ENCODE measurements at places on chromosomes 3 and 15. TPM values are rescaled to one million over a fixed set of nuclear protein-coding genes. Genes with fewer than 3 reads are reported as not detected.

The PARP14 gene
- 46.0 TPM for total RNA-seq

The CHL1 gene
- not detected for total RNA-seq

The SLC38A3 gene
- total RNA-seq: 6.0 TPM

The GOLGA8F gene
- total RNA-seq: not detected

The GP9 gene
- total RNA-seq: not detected

The PDZRN3 gene
- total RNA-seq: not detected

The LSM3 gene
- total RNA-seq: 11.9 TPM

GRCh38 chr3:184741259-184741556 is 29.3 kb upstream of the MAGEF1 start:
- H3K4me1 ChIP-seq: no peaks in the 10 kb centered on the region
- H3K4me3 ChIP-seq: no peak overlapping the region
- DNase-seq: no peak
- no peak overlapping the region for H3K27ac ChIP-seq

DNA sequence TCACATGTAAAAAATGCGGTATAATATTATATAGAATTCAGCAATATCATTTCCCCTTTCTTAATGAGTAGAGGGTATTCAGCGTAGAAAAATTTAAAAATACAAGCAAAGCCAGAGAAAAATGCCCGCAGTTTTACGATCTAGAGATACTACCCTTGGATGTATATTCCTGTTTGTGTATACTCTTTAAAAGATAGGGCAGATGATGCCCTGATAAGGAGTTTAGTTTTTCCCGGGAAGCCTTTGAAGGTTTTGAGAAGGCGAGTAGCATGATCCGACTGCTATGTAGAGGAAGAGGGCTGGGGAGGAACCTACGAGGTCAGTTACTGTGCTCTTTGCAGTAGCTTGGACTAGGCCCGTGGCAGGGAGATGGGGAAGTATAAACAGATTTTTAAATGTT is 1.2 kb downstream of the YEATS2 start:
- H3K4me3 ChIP-seq: peak overlapping the region; percentile 78
- H3K27me3 ChIP-seq: no peaks in the 10 kb centered on the region
- peak overlapping the region; percentile 81 for H3K27ac ChIP-seq
- H3K36me3 ChIP-seq: peaks cover 3% of the 10 kb centered on the region
- no peak for DNase-seq

DNA sequence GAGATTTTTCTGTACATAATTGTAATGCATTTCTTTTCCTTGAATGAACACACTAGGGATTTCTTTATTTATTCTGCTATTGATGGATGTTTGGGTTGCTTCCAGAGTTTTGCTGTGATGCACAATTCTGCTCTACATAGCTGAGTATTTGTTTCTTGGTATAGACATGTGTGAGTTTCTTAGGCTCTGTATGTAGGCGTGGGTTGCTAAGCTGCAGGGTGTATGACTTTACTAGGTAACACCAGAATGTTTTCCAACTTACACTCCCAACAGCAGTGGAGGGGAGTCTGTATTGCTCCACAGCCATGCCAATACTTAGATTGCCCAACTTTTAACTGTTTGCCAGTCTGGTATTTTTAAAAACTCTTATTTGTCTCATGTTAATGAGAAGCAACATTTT is 155.5 kb upstream of the TNIK start:
- H3K36me3 ChIP-seq: no peaks in the 10 kb centered on the region
- H3K27ac ChIP-seq: no peak overlapping the region
- DNase-seq: no peak
- H3K4me1 ChIP-seq: peaks cover under 1% of the 10 kb centered on the region

DNA sequence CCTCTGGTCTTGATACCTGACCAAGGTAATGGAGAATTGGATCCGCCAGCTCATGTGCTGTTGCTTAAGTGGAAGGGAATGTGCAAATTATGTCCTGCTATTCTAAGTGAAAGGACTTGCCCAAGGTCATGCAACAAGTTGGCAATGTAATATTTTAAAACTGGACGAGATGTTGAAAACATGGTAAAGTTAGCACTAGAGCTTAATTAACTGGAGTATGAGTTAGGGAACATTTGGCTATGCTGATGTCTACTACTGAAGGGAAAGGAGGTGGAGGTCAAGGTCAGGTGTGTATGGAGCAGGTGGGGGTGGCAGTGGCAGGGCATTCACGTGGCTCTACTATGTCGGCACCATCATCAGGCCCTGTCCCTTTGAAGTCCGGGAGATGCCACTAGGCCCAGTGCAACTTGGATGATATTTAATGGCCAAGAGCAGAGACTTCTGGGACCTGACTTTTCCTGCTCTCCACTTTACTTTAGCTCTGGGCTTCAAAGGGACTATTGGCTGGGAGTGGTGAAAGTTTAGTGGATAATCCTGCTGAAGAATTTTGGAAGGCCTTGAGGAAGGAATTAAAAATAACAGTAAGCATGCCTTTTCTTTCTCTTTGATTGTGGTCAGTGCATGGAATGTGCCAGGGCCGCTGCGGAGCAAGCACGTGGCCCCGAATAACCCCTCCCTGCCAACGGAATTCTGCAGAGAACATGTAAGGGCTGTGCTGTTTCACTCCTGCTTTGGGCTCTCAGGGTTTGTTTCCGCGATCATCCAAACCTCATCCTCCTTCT is 14.9 kb downstream of the SMAD3 start:
- peak overlapping the region; percentile 100 for H3K27ac ChIP-seq
- DNase-seq: no peak

GRCh38 chr15:89502867-89503595 is 6.6 kb upstream of the RHCG start:
- no peak overlapping the region for H3K27ac ChIP-seq
- H3K4me1 ChIP-seq: peaks cover 13% of the 10 kb centered on the region
- no peaks in the 10 kb centered on the region for H3K27me3 ChIP-seq
- H3K4me3 ChIP-seq: no peak overlapping the region

- no peak overlapping the region for H3K4me3 ChIP-seq
- no peaks in the 10 kb centered on the region for H3K36me3 ChIP-seq
- H3K27me3 ChIP-seq: no peaks in the 10 kb centered on the region
- no peak for DNase-seq
Observed at GRCh38 chr3:179703816-179704215, 51.0 kb downstream of the USP13 start.

Measured in Panc1 (cell line).